Stimulated activated CD8-positive, alpha-beta memory T cell treated with anti-CD3 and anti-CD28 coated beads, Interleukin-15, amount 100 ng/mL, for 4 hours (primary cell): ENCODE measurements at places on chromosomes 3 and 15.

- DNase-seq, result no peak
Measured at GRCh38 chr15:38748710-38749109, 184.1 kb upstream of the RASGRP1 start.

DNA sequence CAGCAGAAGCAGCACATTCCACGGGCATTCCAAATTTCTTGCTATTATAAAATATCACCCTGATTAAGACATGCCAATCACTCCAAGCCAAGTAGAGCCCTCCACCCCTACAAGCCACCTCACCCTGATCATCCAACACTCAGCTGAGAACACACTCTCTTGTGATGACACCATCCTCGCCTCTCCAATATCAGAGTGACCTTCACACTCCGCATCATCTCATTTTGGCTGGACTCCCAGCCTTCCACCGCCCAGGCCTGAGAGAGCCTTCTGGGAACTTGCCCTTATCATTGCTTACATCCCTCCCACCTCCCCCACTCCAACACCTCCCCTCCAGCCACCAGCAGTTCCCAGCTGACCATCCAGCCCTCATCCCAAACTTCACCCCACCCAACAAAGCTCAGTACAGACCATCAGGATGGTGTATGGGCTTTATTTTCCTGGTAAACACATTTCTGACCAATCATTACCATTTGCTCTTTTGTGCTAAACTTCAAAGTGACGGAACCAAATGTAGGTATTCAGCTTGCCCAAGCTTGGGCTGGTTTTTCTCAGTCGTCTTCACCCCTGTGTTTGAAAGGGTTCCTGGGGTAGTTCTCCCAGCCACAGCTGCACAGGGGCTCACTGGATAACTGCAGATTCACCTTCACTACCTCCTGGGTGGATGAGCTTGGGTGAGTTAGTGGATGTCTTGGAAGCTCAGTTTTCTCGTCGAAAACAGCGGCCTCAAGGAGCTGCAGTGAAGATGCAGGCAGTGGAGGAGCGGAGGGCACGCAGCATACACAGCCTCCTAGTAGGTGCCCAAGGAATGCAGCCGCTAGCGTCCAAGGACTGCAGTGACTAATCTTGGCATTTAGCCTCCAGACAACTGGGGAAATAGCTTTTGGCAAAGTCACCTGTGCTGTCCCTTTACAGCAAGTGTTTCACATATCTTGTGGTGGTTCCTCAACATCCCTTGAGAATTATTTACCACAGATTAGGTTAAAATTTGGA lies 115.1 kb downstream of the LIPC start:
- DNase-seq, result no peak

DNA sequence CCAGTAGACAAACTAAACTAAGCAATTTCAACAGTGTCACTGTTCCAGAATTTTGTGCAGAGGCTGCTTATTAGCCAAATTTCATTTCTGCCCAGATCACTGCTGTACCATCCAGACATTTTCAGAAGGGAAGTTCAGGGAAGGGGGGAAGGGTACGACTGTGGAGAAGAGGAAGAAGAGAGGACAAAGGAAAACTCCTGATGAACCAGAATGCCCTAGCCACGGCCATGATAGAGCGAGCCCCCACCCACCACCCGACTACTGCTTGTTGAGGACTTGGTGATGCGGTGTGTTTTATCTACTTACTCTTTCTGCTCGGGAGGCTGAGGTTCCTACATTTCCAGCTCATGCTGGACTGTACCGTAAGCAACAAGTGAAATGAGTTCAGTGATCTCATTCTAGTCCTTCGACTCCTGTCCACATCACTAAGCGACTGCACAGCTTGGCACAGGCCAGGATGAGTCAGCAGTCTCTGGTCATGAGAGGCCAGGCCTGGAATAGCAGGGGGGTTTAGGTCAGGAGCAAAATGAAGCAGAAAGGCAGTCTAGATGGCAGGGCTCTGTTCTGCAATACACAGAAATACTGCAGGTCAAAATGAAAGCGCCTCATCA lies 330.8 kb downstream of the TIGIT start:
- DNase-seq, result no peak

DNA sequence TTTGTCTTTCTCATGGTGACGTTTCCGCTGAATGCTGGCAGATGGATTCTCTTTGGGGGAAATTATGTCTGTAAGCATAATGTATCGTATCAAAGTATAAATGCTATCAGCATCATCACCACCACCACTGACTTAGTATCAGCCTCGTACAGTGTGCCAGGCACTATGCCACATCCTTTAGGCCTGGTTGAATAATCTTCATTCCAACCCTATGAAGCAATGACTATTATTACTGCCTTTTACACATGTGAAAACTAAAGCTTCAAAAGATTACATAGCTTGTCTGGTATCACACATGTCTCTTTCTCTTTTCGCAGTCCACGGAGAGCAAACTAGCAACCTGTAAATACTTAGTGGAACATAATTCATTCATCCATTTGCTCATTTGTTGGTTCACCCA lies 166.7 kb upstream of the PRICKLE2 start:
- no peak for DNase-seq

- DNase-seq, result no peak
Measured at GRCh38 chr3:24367664-24368264, 126.9 kb downstream of the THRB start.

DNA sequence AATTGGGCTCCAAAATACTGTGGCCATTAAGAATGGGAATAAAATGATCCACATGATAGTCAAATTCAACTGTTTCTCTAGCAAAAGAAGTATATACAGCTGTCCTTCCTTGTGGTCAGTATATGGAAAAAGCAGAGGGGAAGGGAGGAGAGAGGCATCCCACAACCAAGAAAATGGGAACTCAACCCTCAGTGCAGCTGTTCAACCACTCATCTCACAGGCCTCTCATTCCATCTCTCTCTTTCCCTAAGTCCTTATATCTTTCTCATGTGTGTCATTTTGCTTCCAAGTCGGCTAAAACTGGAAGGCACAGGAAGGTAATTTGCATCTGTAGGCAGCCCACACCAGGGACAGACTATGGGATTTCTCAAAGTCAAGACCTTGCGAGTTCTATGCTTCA lies 27.5 kb downstream of the AVEN start:
- DNase-seq, result no peak

GRCh38 chr3:100875239-100875638 lies 118.0 kb downstream of the ABI3BP start:
- DNase-seq, result no peak

GRCh38 chr3:56801662-56802377 lies at the start of gene ARHGEF3:
TSS of gene ARHGEF3 (minus strand) at chr3:56801949. CDS start at chr3:56801798, 151 bp downstream.
- peak; percentile 88 for DNase-seq

DNA sequence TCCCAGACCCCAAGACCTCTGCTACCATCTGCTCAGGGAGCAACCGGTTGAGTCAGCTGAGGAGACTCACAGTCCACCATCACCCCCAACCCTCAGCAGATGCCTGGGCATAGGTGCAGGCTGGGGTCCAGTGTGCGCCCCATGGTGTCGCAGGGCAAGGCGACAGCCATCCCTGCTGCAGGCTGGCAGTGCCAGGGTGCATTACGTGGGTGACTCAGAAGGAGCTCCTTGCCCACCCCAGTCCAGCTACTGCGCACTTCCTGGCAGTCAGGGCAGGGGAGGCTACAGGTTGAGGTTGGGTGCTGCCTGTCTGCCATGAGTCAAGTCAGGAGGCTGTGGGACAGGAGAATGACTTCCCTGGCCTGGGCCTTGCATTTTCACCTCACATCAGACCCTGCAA lies 33.5 kb downstream of the RASGRF1 start:
- DNase-seq, result no peak

- no peak for DNase-seq
Measured at GRCh38 chr15:47616876-47617275, 100.4 kb upstream of the SEMA6D start.

DNA sequence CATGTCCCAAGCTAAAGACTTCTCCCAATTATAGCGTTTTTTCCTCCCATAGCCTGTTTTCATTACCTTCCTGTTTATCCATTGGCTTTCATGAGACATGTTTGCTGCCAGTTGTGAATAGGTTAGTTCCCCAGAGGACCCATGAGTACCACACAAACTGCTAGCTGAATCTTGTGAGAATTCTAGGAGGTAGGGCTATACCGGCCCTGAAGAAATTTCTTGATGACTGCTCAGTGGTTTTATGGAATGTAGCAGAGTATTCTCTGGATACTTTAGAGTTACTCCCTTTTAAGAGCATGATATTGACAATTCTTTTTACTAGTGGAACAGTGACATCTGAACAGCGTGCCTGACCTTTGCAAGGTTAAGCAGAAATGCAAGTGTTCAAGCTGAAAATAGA lies 210.4 kb downstream of the MCTP2 start:
- no peak for DNase-seq

- no peak for DNase-seq
Measured at GRCh38 chr3:52172262-52172757, 18.1 kb upstream of the POC1A start.

GRCh38 chr3:159887911-159888310 lies 100.7 kb upstream of the IL12A start:
- no peak for DNase-seq

GRCh38 chr3:71778353-71778752 lies 6.6 kb downstream of the PROK2 start:
- no peak for DNase-seq
